ENCODE measurements at places on chromosomes 7 and 10.

DNA sequence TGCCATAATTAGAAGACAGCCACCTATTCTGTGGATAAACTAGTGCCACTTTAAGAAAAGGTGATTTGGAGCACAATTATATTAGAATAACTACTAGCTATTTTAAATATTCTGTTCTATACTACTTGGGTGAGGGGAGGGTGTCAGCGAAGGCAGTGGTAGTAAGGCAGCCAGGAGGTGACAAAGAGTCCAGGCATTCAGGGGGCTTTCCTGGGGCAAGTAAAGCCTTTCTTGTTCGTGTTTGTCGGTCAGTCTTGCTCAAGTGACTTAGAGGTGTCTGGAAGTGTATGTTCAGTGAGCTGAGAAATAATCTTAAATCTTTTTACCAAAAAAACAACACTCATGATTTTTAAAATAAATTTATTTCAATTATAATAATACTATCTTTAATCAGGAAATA lies 34.4 kb downstream of the ADD3 start:
- no peak for DNase-seq

GRCh38 chr7:33728873-33729551 lies 176.3 kb upstream of the BMPER start:
- DNase-seq, result no peak

DNA sequence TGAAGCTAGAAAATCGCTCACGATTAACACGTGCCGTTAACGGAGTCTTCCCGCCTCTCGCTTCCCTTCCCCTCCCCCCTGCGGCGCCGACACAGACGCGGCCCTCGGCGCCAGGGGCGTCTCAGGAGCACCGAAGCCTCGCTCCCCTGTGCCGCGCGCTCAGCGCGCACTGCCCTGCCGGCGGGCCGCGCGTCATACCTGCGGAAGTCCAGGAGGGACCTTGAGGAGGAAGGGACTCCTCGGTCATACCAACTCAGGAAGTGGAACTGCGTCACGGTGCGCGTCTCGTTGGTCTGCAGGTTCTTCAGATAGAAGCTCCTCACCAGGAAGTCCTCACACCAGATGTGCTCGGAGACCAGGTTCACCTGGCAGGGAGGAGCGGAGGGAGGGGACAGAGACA lies 239.6 kb downstream of the DNAJB6 start:
- DNase-seq, result peak; percentile 28

GRCh38 chr7:39414224-39415035 lies 151.8 kb upstream of the YAE1 start:
- DNase-seq, result peak; percentile 5

GRCh38 chr10:73894245-73894971 lies 16.5 kb upstream of the PLAU start:
- DNase-seq, result no peak

DNA sequence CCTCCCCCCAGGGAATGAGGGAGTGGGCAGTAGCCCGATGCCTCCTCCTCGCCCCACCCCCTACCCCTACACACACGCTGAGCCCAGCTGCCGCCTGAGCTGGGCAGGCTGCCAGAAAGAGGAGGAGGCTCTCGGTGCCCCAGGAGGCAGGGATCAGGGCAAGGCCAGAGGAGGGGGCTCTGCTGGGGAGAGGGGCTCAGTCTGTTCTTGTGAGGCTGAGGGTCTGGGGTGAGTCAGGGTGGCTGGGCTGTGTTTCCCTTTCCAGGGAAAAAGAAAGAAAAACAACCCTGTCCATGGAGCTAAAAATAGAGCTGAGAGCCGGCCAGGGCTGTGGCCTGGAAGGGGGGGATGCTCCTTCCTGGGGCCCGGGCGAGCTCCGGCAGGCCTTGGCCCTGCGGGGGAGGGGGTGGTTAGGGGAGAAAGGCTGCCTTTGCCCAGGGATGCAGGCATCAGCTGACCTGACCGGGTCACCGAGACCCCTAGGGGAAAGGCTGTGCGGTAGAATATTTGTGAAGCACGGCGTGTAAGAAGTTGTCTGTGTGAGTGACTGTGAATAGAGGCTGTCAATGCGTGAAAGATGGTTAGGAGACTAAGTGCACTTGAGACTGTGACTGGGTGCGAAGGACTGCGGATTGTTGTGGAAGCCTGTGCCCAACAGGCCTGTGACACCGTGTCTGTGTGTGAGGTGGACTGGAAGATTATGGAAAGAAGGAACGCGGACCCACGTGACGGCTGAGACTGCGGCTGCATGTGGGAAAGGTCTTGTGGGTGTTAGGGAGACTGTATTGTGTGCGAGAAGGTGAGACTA lies 1.2 kb upstream of the LZTS2 start:
- peak; percentile 64 for DNase-seq

Data from activated T-cell treated with anti-CD3 and anti-CD28 coated beads for 1 hour (primary cell).